ENCODE measurements at places on chromosomes 16 and 17.
A peak's percentile ranks its signal among the peaks of the same experiment; 100 is the strongest.

DNA sequence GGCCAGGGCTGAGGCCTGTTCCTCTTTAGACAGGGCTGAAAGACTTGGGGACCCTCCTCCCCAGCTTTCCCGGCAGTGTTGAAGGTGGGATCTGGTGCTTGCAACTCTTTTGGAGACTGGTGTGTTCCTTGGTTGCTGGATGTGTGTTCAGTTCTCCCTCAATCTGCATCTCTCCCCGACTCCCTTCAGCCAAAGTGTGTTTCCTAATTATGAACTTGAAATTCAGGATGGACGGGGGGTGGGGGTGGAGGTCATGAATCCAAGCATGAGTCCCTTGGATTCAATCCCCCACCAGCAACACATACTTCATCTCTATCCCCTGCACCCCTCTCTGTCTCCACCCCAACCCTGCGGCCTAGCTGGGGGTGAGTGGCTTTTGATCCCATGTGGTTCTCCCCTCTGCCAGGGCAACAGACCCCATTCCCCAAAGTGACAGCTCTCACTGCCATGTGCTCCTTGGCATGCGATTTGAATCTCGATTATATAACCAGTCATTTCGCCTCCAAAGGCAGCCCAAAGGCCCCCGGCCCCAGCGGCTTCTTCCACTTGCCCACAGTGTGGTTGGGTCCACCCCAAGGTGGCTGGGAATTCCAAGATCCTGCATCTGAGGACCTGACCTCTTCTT is 1.3 kb downstream of the ARHGAP23 start:
- no peak for DNase-seq

- DNase-seq, result no peak
Measured at GRCh38 chr16:74499114-74499513, 77.8 kb upstream of the CLEC18B start.

DNA sequence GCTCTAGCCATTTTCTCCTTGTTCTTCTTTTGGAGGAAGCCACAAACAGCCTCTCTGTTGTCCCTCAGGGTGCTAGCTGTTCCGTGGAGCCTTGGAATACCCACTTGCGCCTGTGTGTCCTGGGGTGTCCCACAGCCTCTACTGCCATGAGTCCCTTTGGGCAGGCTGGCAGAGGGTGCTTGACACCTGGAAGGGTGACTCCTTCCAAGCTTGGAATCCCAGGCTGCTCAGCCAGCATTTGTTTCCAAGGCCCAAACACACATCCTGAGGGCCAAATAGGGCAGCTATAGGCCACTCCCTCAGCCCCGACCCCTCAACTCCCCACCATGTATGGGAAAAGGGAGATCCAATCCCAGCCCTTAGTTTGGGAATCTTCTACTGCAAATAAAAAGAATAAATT is 14.9 kb downstream of the ZNHIT3 start:
- no peak for DNase-seq

- DNase-seq, result no peak
Measured at GRCh38 chr16:75248536-75249380, 2.7 kb downstream of the BCAR1 start.

- no peak for DNase-seq
Measured at GRCh38 chr16:67537636-67538591, 9.3 kb downstream of the RIPOR1 start.

DNA sequence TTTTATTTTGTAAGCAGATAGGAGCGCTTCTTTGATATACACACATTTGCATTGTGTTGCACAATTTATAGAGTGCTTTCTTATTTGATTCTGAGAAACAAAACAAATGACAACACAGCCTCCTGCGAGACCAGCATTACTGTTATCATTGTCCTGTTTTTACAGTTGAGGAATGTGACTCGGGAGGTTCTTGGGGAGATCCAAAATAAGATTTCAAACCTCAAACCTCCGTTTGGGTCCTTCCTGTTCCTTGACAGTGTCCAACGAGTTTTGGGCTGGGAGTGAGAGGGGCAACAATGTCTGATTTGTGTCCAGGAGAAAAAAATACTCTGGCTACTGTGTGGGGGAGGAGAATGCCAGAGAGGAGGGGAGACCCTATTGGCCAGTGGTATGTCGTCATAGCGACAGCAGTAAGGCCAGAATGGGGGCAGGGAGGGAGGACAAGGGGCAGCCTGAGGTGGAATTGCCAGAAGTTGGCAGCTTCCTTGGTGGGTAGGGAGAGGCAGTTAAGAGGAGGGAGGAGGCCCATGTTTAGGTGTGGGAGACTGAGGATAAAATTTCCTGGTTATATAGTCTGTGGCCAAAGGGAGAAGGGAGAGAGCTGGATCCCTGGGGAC is 45.5 kb downstream of the TMEM132E start:
- DNase-seq, result no peak

- DNase-seq, result no peak
Measured at GRCh38 chr16:66269617-66270332, 96.7 kb upstream of the CDH5 start.

DNA sequence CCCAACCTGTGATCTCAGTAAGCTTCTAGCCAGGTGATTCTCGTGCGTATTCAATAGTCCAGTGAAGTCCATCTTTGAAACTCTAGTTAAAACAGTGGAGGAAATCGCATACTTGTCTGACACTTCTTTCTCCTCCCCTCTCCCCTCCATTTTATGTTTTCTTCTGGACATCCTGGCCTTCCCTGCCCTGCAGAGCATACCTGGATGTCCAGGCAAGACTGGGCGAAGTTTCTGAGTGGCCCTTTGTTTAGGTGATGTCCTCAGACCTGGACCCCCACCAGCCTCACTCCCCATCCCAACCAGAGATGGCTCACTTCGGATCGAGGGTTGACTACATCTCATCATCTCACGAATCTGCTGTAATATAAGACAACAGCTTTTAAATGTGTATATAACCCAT is 65.7 kb downstream of the CCDC182 start:
- no peak for DNase-seq

DNA sequence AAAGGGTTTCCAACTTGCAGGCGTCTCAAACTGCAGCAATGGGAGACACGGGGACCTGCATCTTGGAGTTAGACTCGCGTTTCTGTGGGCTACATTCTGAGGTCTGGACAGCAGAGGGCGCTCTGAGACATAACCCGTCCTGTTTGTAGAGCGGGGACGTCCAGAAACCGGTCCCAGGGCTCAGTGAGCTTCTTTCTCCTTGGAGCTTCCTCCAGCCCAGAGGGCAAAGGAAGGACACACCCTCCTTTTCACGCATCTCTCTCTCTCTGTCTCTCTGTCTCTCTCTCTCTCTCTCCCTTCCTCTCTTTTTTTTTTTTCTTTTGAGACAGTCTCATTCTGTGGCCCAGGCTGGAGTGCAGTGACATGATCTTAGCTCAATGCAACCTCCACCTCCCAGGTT is 19.8 kb downstream of the COX4I1 start:
- peak; percentile 73 for DNase-seq

- no peak for DNase-seq
Measured at GRCh38 chr17:65228287-65228686, 91.1 kb downstream of the RGS9 start.

DNA sequence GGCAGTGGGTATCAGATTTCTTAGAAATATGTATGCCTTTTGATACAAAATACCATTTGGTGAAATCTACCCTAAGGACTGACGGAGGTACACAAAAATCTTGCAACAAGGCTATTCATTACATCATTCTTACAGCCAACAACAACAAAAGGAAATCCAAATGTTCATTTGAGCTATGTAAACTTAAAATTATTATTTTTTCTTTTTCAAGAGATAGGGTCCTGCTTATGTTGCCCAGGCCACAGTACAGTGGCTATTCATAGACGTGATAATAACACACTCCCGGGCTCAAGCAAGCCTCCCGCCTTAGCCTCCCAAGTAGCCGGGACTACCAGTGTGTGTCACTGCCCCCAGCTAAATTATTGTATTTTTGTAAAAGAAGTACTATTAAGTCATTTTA is 9.0 kb downstream of the SRR start:
- DNase-seq, result no peak

- no peak for DNase-seq
Measured at GRCh38 chr16:57732037-57732436, 3.5 kb upstream of the KATNB1 start.

DNA sequence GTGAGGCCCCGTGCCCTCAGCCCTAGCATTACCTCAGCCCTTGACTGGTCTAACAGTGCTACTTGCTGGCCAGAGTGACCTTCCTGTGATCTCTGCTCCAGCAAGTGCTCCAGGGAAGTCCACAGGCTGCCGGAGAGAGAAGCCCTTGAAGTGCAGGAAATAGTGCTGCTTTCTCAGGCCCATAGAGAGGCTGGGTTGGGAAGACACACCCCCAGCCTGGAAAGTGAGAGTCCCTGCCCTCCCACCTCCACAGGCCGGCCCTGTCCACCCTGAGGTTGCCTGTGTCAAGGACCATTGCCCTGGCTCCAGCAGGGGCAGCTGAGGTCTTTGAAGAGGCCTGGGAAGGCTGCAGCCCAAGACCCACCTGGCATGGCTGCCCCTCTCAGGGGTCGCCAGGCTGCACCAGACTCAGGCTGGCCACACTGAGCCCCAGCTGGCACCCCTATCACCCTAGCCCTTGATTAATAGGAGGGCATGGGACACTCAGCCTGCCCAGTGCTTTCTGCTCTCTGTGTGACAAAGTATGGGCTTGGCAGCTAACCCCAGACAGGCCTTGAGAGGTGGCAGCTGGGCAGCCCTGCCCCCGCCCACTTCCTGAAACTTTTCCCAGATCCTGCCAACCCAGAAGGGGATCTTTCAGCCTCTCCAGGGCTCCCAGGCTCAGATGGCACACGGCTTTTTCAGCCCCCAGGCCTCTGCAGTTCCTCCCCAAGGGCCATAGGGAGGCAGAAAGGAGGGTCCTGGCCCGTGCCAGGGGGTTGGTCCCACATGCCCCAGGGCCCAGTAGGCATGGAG is 21.7 kb downstream of the ATP6V0D1 start:
- peak; percentile 70 for DNase-seq

DNA sequence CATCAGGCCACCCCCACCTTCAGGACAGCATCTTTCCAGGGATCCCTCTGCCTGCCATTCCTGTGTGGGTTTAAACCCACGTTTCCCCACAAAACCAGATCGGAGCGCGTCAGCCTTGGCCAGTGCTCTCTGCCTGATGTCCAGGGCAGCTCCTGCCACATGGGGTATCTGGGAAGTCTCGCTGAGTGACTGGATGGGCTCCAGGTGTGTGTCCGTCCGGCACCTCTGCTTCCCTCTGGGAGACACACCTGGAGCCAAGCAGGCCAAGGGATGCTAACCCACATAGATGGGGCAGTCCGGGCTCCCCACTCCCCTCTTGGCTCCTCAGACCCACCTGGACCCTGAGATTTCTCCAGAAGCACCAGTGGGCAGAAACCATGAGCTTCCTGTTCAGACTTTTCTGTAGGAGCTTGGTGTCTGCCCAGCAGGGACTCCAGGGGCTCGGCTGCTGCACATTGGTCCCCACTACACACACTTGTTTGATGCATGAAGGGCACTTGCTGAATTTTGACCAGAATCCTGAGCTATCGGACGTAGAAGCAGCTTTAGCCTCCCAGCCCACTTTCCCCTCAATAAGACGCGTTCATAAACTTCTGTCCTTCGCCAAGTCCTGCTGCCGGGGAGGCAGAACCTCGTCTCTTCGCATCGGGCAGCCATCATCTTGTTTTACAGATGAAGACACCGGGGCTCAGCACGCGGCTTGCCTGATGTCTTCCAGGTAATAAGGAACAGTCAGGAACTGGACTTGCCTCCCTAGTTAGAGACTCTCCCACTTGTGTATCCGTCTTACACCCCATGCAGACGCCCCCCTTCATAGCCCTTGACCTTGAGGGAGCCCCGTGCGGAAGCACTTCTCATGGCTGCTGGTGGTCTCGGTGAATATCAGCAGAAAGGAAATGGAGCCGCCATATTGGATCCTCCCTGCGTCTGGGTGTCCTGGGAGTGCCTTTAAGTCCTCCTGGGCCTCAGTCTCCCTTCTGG is 91.6 kb upstream of the ZNF469 start:
- no peak for DNase-seq

DNA sequence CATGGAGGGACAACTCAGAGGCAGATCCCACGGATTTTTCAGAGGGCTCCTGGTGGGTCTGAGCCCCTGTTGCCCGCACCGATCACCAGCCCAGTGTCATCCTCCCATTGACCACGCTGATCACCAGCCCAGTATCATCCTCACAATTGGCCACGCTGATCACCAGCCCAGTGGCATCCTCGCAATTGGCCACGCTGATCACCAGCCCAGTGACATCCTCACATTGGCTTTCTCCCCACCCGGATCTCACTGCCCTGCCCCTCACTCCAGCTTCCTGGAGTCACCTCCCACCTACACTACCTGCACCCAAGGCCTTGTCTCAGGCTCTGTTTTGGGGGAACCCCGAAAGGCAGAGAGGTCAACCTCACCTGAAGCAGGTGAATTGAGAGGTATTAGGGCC is 358.2 kb upstream of the TNRC6C start:
- DNase-seq, result no peak

GRCh38 chr17:48209973-48210372 is 102.4 kb downstream of the SNX11 start:
- no peak for DNase-seq

DNA sequence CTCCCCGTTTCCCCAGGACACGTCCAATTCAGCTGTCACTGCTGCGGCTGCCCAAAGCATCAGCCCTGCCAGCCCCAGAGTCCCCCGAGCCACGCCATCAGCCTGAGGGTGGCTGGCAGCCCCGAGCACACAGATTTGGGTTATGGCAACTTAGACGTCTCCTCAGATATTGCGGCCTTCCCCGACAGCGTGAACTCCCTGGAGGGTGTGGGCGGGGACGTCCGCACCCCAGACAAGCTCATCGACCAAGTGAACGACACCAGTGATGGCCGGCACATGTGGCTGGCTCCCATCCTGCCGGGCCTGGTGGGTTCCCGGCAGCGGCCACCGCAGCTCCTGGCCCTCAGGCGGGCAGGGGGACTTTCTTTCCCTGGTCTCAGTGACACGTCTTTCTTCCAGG is 224.8 kb downstream of the KATNIP start:
- no peak for DNase-seq

DNA sequence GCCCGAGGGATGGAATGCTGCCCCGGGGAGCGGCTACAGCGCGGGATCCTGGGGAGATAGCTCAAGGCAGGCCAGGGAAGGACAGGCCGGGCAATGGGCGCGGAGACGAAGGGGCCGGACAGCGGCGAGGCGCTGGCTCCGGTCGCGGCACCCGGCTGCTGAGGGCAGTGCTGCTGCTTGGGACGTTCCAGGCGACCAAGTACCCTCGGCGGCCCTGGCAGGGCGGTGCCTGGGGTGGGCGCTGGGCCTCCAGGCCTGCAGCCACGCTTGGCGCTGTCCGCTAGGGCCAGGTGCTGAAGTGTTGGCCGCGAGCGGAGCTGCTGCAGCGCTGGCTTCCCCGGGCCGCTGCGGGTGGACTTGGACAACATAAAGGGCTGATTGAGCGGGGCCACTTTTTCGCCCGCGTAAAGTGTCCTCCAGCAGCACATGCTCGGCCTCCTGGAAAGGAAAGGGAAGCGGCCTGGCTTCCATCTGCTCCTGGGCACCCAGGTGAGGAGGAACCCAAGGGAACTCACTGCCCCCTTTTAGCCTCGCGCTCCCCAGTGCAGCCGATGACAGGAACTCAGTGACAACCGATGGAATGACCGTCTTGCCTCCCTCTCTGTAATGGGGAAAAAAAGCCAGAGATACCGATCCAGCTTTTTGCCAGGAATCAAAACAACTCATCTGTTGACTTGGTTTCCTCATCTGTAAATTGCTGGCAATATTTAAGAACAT is 23.7 kb downstream of the CLEC3A start:
- peak; percentile 59 for DNase-seq

Measured in HepG2 (cell line).